ENCODE measurements at places on chromosomes 2 and 18. TPM values are rescaled to one million over a fixed set of nuclear protein-coding genes. Genes with fewer than 3 reads are reported as not detected.

Gene MGAT4A
- total RNA-seq: 25.0 TPM

GRCh38 chr2:233430081-233430480 lies 75.8 kb downstream of the DGKD start:
- no peak for DNase-seq

DNA sequence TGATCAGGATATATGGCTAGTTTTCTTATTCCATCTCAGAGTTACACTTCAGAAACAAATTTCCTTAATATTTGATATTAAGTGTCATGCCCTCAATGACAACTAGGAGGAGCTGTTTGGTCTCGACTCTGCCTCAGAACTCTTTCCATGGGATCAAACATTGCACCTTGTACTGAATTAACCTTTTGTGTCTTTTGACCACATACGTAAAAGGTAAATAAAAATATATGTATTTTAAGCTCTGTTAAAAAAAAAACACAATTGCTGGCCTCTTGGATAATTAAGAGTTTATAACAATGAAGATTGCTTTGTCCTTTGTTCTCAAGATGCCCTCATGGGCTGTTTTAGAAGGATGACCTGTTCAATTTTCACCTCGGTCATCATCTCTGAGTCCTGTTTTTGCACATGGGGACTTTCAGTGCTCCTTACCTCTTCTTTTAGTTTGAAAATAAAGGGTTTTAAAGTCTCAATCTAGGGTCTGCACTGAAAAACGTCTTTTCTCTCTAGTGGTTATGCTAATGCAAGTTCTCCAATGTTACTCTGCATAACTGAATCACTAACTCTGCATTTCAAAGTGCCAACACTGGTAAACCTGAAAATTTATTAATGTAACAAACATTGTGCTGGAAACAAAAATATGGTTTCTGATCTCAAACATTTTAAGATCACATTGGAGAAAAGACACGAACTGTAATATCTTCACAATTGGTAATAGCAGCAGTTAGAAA lies 18.8 kb upstream of the FN1 start:
- no peak for DNase-seq

GRCh38 chr2:105248316-105249070 lies 7.0 kb downstream of the GPR45 start:
- DNase-seq: no peak

DNA sequence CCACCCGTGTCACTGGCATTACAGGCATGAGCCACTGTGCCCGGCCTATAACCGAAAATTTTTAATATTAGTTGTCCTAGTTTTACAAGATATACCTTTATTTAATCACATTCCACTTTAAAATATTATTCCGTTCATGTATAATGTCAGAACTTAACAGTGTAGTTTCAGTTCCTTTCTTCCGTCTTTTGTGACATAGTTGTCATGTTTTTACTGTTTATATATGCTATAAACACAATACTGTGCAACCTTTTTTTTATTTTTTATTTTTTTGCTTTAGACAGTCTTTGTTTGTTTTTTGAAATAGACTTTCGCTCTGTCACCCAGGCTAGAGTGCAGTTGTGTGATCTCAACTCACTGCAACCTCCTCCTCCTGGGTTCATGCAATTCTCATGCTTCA lies 129.5 kb upstream of the TTC27 start:
- no peak for DNase-seq

- DNase-seq: no peak
Observed at GRCh38 chr2:149732730-149733290, 145.2 kb upstream of the MMADHC start.

DNA sequence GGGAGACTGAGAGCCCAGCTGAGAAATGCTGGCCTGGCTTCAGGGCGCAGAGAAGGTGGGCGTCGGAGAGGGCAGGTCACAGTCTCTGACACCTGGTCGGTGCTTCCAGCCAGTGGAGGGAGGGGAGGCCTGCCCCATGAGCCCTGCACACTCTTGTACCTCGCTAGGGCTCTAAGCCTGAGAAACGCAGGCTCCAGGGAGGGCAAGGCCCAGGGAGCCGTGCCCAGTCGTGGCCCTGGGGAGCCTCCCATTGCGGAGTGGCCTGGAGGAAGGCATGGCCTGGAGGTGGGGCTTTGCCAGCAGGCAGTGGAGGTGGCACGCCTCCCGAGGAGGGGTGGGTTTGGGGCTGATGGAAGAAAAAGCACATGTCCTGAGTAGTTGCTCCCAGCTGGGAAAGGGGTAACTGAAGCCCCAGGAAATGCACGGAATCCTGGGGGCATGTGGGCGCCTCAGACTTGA lies 39.0 kb downstream of the MTERF4 start:
- no peak for DNase-seq

GRCh38 chr2:217555081-217555876 lies 447.5 kb downstream of the TNS1 start:
- no peak for DNase-seq

GRCh38 chr2:13818002-13818401 lies 814.5 kb upstream of the LRATD1 start:
- no peak for DNase-seq

DNA sequence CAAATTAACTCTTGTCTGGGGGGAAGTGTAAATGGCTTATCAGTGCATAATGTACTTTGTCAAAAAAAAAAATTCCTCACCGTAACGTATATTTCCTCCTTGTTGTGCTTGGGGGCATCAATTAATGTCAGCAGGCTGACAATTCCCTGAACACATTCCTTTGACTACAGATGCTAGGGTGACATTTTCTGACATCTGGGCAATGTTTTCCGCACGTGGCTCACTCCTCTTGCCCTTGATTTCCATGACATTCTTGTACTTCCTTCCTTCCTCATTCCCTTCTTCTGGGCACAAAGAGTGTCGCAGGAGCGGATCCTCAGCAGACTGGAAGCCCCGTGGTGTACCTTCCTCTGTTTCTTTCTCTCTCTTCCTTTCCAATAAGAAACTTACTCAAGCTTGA lies 173.7 kb downstream of the SP3 start:
- DNase-seq: no peak
